ENCODE measurements at places on chromosomes 13 and 19.

DNA sequence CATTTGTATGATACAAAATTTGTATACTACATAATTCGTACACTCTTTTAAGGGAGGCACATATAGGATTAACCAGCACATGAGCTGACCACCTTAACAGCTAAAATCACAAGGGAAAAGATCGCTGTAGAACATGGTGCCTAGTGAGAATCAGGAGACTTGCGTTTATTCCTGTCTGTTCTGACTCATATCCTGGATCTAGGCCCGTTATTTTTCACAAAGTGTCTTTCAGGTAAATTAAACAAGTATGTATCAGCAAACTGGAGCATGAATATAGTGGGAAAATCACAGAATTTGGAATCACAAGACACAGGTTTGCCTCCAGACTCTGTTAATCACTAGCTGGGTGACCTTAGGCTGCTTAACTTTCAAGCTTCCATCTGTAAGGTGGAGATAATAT lies 47.5 kb upstream of the ESD start:
- no peak for DNase-seq

DNA sequence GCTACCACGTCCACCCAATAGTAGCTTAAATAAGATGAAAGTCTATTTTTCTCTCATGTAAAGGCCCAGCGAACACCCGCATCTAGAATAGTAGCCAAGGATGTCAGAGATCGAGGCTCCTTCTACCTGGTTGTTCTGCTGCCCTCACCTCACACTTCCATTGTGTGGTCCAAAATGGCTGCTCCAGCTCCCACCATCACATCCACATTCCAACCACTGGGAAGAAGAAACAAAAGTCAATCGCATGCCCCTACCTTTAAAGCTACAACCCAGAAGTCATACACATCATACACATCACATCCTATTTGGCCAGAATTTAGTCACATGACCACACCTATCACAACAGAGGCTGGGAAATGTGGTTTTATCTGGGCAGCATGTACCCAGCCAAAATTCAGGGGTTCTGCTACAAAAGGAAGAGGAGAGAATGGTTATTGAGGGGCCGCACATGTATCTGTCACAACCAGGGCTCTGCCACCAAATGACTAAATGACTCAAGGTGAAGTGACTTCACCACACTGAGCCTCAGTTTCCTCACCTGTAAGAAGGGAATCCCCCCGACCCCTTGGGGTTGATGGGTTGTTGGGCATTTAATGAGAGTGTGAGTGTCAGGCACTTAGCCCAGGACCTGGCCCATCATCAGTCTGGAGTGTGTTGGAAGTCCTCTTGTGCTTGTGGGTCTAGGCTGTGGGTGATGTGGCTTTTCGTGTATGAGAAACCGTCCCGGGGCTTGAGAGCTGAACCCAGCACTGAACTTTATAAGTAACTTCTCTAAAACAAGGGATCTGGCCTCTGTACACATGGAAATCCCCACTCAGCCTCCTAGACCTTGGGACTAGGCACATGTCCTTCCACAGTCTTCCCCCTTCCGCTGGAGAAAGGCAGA lies 10.2 kb upstream of the CBLC start:
- no peak for DNase-seq

DNA sequence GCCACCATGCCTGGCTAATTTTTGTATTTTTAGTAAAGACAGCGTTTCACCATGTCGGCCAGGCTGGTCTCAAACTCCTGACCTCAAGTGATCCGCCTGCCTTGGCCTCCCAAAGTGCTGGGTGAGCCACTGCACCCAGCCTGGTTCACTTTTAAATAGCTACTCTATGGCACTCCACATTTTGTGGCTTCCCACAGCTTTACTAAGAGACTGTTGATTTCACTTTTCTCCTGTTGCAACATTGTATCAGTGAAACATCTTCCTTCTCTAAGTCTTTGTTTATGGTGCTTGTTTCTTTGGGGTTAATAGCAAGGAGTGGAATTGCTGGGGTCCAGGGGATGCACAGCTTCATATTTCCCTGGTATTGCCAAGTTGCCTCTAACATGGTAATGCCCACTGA lies 12.3 kb downstream of the TMEM38A start:
- no peak for DNase-seq

DNA sequence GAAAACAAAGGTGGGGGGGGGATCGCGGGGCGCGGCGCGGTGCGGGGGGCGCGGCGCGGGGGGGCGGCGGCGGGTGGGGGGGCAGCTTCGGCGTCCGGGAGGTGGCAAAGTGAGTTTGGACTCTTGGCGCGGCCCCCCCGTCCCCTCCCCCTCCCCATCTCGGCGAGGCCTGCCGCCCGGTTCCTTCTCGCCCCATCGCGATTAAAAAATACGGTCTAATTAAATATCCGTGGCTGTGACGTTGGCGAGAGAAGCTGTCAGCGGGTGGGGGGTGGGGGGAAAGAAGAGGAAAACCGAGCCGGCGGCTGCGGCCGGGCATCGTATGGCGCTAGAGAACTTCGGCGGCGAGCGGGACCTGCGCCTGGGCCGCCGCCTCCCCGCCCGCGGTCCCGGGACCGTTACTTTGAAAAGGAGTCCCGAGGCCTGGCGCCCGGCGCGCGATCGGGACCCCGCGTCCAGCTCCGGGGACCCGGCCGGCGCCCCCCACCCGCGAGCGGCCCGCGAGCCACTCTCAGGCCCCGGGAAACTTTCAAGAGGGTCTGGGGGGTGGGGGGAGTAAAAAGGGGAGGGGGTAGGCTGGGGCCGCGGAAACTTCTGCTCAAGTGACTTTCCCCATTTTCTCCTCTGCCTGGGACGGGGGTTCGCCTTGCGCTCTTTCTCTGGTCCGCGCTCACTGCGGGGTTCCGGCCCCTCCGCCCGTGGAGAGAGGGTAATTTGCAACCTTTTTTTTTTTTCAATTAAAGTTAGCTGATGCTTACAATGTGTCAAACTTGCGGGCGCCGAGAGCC lies 146.3 kb upstream of the ZNF536 start:
- no peak for DNase-seq

- DNase-seq = no peak
Measured at GRCh38 chr13:98476538-98476966, 100.4 kb downstream of the STK24 start.

All from SHP77 treated with DMSO at 0.1 percent for 48 hours (cell line).